ENCODE measurements at places on chromosomes 3 and 15. TPM values are rescaled to one million over a fixed set of nuclear protein-coding genes. Genes with fewer than 3 reads are reported as not detected.

GRCh38 chr15:68283401-68283800 lies 5.9 kb downstream of the FEM1B start:
- DNase-seq: no peak

DNA sequence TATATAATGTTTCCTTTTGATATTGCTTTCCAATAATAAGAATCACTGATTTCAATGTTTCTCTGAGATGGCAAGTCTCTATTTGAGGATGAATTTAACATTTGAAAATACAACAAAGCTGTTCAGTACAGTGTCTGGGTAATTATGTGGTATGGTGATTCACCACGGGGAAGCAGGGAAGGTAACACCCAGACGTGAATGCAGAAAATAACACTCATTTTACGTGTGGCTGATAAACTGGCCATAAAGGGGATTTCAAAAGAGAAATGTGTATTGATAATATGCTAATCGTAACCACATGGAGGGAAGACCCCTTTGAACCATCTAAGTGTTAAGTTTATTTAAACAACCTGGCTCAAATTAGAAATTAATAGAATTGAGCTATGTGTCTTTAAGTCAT lies 344.6 kb downstream of the GRM7 start:
- DNase-seq: no peak

GRCh38 chr3:113662824-113663223 lies 33.6 kb downstream of the USF3 start:
- no peak for DNase-seq

GRCh38 chr3:15635121-15635661 lies 33.6 kb downstream of the BTD start:
- peak; percentile 36 for DNase-seq

CFAP161 gene
- 4.6 TPM for total RNA-seq

RFTN1 gene
- total RNA-seq: 20.8 TPM

GABRB3 gene
- 16.2 TPM for total RNA-seq

- peak; percentile 16 for DNase-seq
These were observed 115.0 kb downstream of the NR1D2 start for GRCh38 chr3:24060055-24060454.

DNA sequence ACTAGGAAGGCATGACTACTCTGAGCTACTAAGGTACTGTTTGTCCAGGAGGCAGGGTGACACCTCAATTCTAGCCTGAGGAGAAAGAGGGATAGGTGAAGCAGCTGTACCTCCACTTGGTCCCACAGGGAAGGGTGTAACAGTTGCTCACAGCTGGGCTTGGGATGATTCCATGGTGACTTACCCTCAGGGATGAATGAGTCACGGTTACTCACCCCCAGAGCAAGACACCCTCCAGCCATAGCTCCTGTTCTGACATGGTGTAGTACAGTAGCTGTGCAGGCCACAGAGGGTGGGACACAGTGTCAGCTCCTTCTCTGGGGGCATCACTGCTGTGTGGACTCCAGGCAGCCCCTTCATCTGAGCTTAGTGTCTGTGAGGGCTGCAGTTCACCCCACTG lies 868.6 kb upstream of the SEMA6D start:
- no peak for DNase-seq

GRCh38 chr15:80873366-80873952 lies 94.3 kb downstream of the CEMIP start:
- no peak for DNase-seq

DNA sequence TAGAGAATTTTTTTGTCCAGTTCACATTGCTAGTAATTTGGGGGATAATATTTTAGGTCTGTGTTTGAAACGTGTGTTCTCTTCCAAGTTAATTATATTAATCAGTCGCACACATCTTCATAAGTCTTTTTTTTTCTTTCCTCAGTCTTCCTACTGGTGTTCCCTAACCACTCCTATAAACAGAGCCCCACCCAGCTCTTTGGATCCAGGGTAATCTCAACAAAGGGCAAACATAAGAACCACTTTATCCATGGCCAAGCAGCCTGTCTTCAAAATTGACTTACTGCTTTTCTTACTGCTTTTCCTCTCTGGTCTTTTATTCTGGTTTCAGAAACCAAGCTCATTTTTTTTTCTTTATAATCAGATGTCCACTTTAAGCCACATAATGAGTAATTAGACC lies 266.8 kb upstream of the NECTIN3 start:
- no peak for DNase-seq

- DNase-seq: no peak
These were observed 13.5 kb downstream of the RAB6B start for GRCh38 chr3:133881939-133882825.

GRCh38 chr3:43363621-43364266 lies 77.4 kb downstream of the SNRK start:
- peak; percentile 46 for DNase-seq

GRCh38 chr3:124292329-124292728 lies 300.4 kb upstream of the ROPN1 start:
- no peak for DNase-seq

DNA sequence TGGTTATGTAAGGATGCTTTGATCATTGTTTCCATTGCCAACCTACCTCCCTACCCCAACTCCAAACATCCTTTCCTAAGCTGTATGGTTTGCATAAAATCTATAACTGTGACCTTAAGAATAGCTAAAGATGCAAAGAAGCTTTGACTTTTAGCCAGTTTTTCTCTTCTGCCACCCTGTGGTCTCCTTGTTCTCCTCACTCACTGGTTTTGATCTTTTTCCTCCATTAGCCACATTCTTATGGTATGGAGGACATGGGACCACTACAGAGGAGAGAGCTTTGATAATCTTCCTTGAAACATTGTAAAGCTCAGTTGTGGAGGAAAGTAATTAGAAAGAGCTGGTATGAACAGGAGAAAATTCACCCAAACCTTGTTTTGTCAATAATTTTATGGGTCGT lies 115.9 kb downstream of the NEK11 start:
- DNase-seq: no peak

NR1I2 gene
- total RNA-seq: 0.74 TPM

GRCh38 chr15:46258056-46258455 lies 623.2 kb downstream of the SQOR start:
- no peak for DNase-seq

UROC1 gene
- total RNA-seq: 0.25 TPM

NOX5 gene
- total RNA-seq: 12.2 TPM

DNA sequence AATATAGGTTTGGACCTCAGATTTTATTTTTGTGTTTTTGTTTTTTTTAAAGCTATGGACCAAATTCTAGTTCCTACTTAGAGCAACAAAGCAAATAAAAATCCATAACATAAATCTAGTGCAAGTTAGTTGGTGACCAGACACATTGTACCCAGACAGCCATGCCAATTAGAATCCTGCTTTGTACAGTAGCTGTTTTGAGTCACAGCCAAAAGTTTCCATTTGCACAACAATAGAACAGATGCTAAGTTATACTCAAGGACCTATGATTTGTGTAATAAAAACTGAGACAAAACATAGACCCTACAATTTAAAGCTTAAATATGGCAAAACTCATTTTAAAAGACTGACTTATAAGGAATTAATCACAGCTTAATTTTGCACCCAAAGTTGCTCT lies 513.1 kb upstream of the CBLB start:
- DNase-seq: no peak

GRCh38 chr15:72511536-72511935 lies 37.4 kb downstream of the ARIH1 start:
- no peak for DNase-seq

FGF12 gene
- total RNA-seq: 3.0 TPM

- DNase-seq: no peak
These were observed 2.8 kb upstream of the PKM start for GRCh38 chr15:72233769-72234168.

EIF4A2 gene
- 275 TPM for total RNA-seq

KCNMB2 gene
- not detected for total RNA-seq

- no peak for DNase-seq
These were observed 437.8 kb downstream of the RBMS3 start for GRCh38 chr3:29718661-29719065.

SPESP1 gene
- 67.1 TPM for total RNA-seq

GRCh38 chr3:153631102-153631501 lies 469.1 kb downstream of the RAP2B start:
- DNase-seq: no peak

- DNase-seq: peak; percentile 38
These were observed 1.1 kb upstream of the CSK start for GRCh38 chr15:74780523-74781430.

ADAMTS7 gene
- 11.6 TPM for total RNA-seq

DNA sequence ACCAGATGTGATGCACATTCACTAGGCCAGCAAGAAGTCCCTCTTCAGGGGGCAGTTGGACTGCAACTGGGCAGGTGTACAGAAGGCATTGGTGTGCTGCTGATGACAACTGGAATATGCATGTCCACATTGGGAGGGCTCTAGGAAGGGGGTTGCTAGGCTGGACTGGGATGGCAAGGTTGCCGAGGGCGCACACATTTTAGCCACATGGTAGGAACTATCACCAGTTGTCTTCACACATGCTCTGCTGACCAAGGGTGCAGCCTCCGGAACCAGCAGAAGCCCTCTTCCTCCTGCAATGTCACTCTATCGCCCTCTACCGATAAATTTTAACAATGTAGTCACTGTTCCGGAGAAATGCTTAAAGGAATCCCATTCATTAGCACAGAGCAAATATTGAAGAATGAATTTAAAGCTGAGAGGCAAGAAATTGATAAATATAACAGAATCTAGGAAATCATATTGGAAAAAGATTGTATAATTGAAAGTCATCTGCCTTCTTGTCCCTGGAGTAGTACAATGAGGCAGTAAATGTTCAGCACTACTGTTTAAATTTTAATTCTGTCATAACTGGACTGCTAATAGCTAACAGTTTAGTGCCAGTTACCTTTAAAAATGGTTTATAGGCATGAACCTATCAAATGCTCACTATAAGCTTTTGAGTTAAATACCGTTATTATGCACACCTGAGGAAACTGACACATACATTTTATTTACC lies 22.6 kb upstream of the LYSMD4 start:
- DNase-seq: peak; percentile 64

SMAD6 gene
- 17.5 TPM for total RNA-seq

DNA sequence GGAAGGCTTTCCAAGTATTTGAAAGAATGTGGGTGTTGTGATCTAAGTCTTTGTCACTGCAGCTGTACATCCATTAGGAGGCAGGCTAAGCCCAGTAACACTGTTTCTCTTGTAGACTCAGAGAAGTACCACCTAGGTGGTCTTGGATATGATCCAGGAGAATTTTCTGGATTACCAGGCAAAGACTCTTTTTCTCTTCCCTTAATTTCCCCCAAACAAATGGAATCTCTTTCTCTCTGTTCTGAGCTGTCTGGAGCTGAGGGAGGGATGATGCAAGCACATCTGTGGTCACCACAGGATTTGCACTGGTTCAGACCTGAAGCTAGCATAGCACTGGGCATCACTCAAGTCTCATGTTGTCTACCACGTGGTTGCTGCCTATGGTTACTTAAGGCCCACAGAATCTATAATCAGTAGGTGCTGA lies 227.6 kb downstream of the NECTIN3 start:
- DNase-seq: no peak

TTBK2 gene
- 53.7 TPM for total RNA-seq
